Stimulated activated CD4-positive, alpha-beta T cell treated with anti-CD3 and anti-CD28 coated beads, Interleukin-12 subunit alpha, Interleukin-12 subunit beta, amount 100 ng/mL, for 4 hours (primary cell): ENCODE measurements at places on chromosomes 6 and 20.

GRCh38 chr20:63045991-63046390 lies 39.2 kb upstream of the BHLHE23 start:
- DNase-seq, result no peak

- DNase-seq, result no peak
Observed at GRCh38 chr20:2815242-2815900, 584 bp downstream of the C20orf141 start.

DNA sequence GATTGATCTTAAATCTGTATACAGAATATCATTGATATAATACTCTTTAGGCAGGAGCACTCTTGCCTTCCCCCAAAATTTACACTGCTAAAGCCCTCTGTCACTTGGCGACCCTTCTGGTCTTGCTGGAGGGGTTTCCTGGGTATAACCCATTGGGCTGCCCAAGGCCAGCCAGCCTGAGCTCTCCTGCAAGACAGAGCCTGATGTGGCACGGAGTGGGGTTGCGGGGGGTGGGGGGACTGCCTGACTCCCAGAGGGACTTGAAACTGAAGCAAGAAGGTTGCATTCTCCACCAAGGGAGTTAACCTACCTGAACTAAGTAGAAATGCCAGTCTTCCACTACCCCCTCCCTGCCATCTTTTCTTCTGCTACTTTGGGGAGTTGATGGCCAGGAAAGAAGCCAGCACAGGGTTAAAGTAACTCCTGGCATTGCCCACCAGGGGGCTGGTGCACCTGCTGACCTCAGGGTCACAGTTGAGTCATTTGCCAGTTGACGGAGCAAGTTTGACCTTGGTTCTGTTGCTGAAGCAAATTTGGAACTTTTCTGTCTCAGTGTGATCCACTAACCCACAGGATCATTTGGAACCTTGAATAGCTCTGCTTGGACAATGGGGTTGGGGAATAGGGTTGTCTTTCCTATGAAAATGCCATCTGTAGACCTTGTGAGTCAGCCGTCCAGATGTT lies 79.4 kb downstream of the ASXL1 start:
- DNase-seq, result no peak

DNA sequence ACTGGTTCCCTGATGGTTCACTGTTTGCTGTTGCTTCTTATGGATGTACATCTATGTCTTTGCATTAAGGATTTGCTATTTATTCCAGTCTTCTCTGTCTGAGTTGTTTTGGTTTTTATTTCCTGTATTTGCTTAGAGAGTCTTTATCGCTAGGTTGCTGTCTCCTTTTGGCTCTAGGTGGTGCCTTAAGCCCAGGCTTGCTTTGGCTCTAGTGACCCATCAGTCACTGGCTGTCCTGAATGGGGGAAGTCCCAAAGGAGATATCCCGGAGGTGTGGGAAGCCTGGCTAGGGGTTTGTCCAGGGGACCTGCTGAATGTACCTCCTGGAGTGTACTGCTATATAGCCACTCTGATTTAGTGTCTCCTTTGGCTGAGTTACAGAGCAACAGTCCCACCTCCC lies 53.4 kb downstream of the MCHR2 start:
- DNase-seq, result no peak

GRCh38 chr6:33199687-33200218 lies 712 bp downstream of the RXRB start:
- DNase-seq, result peak; percentile 69

DNA sequence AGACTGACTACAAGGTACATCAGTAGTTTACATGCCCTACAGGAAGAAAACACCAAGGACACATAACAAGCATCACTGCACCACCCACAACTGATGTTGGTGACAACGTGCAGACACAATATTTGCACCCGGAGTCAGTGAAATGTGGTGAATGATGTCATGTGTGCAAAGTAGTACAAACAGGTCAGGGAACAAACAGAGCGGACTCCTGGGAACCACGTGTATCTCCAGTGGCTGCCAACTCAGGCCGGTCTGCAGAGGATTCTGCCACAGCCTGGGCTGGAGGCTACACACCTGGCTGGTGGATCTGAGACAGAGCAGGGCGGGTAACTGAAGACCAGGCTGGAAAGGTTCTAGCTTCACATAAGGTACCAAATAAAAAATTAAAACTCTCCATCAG lies 28.2 kb upstream of the RPS6KA2 start:
- DNase-seq, result no peak

GRCh38 chr6:39520916-39521315 lies 198.4 kb upstream of the KCNK16 start:
- DNase-seq, result no peak

DNA sequence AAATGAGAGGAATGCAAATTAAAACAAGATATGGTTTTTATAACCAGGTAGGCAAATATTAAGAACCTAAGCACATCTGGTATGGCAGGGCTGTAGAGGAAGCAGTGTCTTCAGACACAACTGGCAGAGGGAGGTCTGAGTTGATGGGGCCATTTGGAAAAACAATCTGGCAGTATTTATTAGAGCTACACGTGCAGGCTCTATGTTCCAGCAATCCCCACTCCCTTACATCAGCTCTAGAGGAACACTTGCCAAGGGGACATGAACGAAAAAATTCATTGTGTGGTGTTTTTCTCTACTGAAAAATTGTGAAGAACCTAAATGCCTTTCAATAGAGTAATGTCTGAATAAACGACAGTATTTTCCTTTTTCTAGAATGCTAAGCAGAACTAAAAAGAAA lies 111.6 kb upstream of the EDN1 start:
- no peak for DNase-seq

DNA sequence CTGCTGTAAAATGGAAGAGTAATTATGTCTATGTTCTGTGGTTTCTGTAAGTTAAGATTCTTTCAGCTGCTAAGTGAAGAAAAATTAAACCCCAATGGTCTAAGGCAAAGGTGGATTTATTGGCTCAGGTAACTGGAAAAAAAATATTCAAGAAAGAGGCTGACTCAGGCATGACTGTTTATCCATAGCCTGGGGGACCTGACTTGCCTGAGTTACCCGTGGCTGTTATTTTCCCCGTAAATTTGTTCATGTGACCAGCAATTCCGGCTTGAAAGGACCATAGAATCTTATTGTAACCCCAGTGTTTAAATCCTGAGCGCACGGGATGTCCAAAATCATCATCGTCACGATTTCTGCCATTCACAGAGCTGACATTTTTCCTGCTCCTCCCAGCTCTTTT lies 32.3 kb upstream of the SULF2 start:
- no peak for DNase-seq

- no peak for DNase-seq
Observed at GRCh38 chr6:166774292-166774691, 147.2 kb upstream of the RPS6KA2 start.

DNA sequence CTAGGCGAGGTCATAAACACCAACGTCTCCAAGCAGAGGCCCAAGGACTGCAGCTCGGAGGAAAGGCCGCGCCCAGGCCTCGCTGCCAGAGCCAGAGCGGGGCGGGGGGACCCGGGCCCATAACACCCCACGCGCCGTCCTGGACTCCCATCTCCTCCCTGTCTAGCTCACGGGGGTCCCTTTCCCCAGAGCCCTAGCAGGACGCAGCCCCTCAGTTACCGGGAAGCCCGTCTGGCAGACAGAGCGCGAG lies 44.9 kb downstream of the MDFI start:
- DNase-seq, result no peak

DNA sequence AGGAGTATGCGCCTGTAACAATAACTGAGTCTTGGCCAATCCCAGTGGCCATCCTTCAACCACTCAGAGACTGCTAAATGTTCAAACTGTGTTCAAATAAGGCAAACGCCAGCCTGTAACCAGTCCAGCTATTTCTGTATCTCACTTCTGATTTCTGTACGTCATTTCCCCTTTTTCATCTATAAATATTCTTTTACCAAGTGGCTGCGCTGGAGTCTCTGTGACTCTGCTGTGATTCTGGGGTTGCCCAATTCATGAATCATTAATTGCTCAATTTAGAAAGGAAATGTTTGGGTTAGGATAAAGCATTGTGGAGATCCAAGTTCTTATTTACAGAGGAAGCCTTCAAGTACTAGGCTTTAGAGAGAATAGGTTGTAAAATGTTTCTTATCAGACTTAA lies 89.8 kb upstream of the UST start:
- DNase-seq, result no peak

DNA sequence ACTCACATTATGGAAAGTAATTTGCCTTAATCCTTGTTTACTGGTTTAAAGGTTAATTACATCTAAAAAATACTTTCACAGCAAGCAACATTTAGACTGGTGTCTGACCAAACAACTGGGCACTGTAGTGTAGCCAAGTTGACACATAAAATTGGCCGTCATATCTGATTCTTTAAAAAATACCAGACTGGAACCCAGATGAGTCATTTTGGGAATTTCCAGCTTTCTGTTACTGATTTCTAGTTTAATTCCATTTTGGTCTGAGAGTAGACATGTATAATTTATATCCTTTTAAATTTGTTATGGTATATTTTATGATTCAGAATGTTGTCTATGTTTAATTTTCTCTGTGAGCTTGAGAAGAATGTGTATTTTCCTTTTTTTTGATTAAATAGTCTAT lies 44.1 kb downstream of the SCP2D1 start:
- DNase-seq, result no peak

DNA sequence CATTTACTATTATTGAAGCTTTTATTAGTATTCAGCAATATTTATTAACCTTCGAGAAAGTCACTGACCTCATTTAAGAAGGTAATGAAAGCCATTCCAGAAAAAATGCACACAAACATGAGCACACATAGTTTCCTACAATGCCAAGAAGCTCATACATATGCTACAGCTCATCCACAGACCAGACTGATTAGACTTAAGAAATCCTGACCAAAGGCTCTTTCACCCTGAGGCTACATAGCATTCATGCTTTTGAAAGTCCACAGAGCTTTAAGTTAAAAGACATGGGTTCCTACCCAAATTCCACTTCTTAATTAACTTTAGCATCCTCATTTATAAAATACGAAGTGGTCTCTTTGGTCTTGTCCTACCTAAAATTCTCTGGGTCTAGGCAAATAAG lies 430.4 kb downstream of the TBC1D32 start:
- DNase-seq, result no peak

DNA sequence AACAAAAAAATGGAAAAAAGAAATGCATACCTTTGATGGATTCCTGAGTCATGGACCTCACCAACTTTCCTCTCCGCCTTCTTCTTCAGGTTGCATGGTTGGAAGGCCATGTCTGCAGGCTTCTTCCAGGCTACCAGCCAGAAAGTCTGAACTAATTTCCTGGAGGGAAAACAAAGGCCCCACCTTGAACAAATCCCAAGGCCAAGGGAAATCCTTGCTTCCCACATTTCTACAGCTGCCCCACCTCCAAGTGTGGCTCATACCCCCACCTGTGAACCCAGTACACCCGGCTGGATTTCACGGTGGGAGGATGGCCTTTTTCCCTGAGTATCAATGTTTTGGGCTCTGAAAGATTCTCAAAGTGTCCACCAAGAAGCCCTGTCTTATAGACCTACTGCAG lies 22.4 kb downstream of the IL17A start:
- no peak for DNase-seq

DNA sequence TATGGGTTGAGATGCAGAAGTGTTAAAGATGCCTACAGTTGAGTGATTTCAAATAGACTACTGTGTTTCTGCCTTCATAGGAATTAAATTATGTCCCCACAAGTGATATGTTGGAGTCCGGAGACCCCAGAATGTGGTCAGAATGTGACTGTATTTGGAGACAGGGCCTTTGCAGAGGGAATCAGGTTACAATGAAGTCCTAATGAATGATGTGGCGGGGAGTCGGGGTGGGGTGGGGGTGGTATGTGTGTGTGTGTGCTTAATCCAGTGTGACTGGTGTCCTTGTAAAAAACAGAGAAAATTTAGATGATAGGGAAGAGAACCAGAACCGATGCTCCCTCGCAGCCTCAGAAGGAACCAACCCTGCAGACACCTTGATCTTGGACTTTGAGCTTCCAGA lies 448.2 kb downstream of the QKI start:
- no peak for DNase-seq

- DNase-seq, result no peak
Observed at GRCh38 chr6:75234126-75234865, 9.3 kb downstream of the COX7A2 start.

GRCh38 chr6:107244742-107245480 lies 129.6 kb upstream of the BEND3 start:
- DNase-seq, result no peak

GRCh38 chr6:157290797-157291196 lies 32.5 kb downstream of the TMEM242 start:
- no peak for DNase-seq

DNA sequence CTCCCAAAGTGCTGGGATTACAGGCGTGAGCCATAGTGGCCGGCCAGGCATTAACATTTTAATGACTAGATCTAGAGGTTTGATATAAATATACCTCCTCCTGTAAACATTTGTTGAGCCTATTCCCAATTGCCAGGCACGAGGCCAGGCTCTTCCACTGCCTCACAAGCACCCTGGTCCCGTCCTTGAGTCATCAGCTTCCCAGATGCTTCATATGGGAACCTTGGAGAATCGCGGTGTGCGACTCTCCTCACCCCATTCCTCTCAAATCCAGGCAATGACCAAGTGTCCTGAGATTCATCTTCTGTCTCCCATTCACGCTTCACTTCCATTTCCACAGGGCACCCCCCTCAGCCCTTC lies 35.9 kb upstream of the PIM1 start:
- no peak for DNase-seq

- no peak for DNase-seq
Observed at GRCh38 chr20:7708782-7709181, 231.5 kb downstream of the HAO1 start.

DNA sequence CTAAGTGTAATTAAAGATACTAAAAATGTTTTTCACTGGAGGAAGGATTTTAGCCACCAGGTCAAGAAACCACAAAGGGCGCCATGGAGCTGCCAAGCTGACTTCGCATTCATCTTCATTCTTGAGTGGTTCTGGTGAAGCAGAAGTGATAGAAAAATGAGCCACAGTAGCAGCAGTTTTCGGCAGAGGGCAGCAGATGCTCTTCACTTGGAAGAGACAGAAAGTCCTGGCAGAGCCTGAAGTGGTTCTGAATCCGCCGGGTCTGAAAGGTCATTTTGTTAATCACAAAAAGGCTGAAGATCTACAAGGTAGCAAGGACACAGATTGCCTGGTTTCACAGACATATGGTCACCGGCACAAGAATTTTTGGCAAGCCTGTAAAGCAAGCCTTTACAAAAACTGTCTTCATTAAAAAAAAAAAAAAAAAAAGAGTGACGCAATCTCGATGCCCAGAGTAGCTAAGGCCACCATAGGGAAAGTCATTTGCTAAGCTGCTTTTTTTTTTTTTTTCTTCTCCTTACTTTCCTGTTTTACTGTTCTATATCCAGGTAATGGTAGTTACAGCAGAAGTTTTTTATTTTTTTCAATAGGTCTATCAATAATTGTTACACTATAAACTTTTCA lies 345.1 kb upstream of the AGPAT4 start:
- DNase-seq, result no peak

DNA sequence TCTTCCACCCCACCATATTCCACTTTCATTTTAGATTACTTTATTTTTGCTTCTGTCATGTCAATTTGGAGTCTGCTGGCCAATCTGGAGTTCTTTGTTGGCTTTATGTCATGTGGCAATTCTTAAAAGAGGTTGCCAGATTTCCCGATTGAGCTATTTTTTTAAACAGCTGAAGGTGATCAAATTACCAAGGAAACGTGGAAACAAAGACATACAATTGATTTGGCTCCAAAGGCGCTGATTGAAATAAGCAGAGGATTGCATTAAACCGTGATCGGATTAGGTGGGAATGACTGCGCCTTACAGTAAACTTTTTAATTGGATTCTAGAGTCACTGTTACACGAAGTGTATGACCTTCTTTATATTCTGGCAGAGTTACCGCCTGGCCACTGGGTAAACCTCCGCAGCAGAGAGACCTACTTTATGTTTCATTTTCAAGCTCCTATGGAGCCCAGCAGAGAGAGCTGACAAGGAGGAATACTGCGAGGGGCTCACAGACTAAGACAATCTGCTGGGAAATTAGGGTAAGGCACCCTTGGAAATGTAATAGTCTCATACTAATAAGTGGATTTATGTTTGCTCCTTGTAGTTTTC lies 37.9 kb downstream of the SIM1 start:
- DNase-seq, result no peak
